ENCODE measurements at places on chromosomes 2 and 18.

- DNase-seq: no peak
Measured at GRCh38 chr2:218807626-218808025, 24.0 kb downstream of the PRKAG3 start.

DNA sequence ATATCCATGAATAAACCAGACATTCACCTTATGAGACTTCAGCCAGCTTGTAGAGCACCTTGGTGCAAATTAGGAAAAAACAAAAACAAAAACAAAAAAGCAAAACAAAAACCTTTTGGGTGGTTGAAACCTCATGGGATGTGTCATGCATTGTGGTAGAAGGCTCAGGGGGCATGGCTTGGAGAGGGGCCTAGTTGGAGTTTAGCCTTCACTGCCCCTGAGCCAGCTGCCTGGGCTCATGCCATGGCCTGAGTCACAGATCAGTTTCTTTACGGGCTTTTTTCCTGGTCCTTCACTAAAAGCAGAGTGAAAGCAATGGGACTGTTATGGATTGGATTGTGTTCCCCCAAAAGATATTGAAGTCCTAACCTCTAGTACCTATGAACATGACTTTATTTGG is 22.0 kb upstream of the DAPL1 start:
- no peak for DNase-seq

- no peak for DNase-seq
Measured at GRCh38 chr2:121254748-121255147, 30.3 kb downstream of the TFCP2L1 start.

DNA sequence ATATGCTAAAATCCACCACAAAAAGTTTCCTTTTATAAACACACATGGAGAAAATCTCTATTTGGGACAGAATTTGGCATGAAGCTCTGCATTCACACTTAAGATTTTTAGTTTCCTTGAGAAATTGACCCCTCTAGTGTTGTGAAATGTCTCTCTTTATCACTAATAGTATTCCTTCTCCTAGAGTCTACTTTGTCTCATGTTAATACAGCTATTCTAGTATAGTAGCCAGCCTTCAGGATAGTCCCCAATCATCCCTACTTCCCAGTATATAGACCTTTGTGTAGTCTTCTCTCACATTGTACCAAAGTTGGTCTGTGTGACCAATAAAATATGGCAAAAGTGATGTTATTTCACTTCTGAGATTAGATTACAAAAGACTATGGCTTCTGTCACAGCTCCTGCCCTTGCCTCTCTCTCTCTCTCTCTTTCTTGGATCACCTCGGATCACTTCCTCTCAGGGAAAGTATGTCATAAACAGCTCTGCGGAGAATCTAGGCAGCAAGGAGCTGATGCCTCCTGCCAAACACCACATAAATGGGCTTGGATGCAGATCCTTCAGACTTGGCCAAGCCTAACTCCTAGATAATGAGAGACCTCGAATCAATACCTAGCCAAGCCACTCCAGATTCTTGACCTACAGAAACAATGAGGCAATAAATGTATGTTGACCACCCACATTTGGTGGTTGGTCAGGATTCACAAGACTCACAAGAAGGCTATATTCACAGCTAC is 59.7 kb upstream of the NABP1 start:
- no peak for DNase-seq

- DNase-seq: no peak
Measured at GRCh38 chr2:40219141-40219540, 232.7 kb downstream of the SLC8A1 start.

- no peak for DNase-seq
Measured at GRCh38 chr18:75081486-75081885, 127.5 kb downstream of the PTGR3 start.

DNA sequence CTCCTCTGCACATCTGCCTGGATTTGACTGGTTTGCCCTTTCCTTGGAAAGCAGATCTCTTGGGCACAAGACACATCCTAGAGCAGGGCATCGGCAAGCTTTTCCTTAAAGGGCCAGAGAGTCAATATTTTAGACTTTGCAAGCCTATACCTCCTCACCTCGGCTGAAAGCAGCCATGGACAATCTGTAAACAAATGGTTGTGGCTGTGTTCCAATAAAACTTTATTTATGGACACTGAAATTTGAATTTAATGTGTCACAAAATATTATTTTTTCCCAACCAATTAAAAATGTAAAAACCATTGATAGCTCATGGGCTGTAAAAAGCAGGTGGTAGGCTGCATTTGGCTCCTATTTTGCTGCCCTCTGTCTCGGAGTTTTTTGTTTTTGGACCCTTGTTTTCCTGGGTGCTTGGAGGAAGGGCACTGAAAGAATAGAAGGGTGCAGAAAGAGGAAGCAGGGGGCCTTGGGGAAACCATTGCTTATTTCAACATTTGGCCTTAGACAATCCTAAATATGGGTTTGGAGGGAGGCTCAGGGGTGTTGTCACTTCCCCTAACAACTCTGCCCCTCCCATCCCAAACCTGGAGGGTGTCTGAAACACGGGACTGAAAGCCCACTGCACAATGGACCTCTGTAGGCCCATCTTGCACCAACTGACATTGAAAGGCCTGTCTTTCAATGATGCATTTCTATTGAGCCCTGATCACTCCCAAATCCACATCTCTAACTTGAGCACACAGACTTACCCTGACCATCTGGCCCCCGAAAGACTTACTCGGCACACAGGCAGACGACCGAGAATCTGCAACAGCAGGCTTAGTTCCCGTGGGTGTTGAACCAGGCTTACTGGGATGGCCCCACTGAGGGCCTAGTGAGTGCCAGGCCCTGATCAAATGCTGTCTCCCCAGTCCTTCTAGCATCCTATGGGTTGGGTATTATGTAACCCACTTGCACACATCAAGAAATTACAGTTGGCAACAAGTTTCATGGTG is 7.1 kb upstream of the ZFP36L2 start:
- DNase-seq: no peak

DNA sequence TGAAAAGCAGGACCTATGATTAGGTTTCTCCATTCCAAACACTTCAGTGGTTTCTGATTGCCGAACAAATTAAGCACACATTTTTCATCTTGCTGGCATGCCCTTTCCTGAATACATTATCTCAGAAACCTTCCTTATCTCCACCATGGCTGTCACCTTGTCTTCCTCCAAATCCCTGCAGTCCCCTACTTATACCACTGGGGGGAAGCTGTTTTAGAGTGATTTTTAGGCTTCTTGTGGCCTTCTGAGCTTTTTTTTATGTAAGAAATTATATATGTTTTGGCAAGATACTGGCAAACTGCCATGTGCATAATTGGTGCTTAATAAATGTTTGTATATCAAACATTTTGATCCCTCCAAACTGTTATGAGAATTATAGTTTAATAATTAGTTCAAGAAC is 229.2 kb downstream of the MYT1L start:
- no peak for DNase-seq

DNA sequence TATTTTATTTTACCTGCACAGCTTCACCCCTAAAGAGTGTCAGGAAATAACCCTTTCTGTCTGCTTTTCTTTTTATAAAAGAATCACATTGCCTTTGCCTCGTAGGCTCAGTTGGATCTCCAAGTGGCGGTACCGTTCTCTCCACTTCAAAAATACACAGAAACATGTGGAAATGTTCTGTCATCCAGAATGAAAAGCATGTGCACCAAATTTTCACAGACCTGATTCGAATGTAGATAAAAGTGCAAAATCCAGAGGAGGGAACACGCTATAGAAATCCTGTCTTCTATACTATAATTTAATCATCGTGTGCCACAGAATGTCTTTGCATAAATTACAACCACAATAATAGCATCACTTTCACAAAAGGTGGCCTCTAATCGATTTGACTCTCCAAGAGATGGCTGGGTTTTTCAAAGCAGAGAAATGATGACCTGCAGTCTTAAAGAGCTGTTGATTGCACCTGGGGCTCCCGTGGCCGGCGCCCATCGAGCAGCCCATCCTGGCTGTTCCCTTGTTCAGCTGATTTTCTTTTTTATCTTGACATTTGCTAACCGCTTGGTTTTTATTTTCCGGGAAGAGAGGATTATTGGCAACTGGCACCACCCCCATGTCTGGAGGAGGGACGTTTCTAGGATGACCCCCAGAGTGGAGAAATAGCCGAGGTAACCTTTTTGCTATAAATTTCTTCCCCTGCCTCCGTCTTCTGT is 290.2 kb downstream of the SOX11 start:
- DNase-seq: no peak

- no peak for DNase-seq
Measured at GRCh38 chr2:181680055-181680936, at the start of gene NEUROD1. TSS of gene NEUROD1 (minus strand) at chr2:181680517. CDS start at chr2:181678860, 1,657 bp downstream.

DNA sequence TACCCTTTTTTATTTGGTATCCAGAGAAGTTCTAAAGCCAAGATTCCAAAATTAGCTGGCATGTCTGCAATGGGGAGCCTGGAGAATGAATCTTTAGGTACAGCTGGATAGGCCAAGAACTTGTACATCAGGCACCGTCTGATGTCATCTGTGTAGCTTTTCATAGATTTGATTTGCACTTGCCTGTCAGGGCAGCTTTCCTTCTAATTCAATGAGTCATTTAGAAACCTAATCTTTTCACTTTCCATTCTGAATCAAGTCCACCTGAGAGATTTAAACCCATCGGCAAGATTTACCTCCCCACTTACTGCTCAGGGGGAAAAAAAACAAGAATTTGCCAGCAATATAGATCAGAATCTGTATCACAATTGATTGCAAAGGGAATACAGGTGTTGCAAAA is 60.9 kb upstream of the ACAA2 start:
- no peak for DNase-seq

DNA sequence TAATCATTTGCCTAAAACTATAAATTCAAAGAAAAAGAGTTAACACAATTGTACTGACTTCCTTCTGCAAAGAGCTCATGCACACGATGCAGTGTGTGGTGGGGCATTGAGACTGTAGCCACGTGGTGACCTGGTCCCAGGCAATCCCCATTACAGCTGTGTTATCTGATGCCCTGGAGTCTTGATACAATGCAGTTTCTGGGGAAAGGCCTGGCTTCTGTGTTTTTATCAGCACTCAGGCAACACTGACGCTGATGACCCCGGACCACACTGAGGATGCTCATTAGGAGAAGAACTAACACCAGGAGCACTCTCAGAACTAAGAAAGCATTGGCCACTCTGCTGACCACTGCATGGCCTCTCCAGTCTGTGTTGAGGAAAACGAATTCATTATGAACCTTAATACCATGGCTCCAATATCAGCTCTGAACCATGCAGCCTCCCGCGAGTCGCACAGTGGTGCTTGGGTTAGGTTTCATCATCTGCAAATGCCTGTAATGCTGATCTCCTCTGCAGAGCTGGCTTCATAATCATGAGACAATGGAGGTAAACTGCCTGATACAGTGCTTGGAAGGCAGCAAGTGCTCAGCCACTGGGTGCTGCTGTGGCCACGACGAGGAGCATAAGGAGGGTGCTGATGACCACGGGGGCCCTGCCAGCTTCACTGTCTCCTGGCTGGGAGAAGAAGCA is 218.5 kb downstream of the MYT1L start:
- DNase-seq: no peak

- no peak for DNase-seq
Measured at GRCh38 chr2:54457323-54458023, 1.3 kb downstream of the SPTBN1 start.

DNA sequence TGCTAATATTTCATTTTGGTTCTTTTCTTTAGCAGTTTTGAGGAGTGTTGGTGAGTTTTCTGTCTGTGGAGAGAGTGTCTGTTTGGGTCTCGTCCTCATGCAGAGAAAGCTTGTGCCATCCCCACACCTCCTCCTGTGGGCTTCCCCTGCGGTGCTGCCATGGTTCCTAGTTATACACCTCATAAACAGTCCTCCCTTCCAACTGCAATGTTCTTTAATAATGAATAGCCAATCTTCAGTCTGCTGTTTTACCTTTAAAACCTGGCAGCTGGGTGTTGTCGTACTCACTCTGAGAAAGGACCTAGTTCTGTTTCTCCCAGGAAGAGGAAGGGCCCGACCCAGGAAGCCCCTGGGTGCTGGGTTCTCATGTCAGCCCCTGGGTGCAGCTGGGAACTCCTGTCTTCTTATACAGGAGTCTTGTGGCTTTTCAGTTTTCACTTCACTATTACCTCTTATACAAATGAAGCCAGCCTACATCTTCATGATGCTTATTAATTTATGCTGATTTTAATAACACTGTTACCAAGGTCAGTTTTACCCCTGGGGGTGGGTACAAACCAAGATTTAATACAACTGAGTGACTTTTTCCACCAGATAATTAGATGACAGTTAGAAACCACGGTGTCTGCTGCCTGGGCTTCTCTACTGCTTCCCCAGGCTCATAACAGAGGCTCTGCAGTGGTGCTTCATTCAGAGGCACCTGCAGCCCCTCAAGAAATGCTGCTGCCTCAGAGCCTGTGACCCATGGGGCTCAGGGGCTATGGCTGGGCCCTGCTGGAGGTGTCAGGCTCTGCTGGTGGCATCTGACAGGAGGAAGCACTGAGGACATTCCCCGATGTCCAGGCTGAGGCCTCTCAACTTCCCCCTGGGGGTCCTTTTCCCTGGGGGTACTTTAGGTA is 59.1 kb downstream of the COA5 start:
- DNase-seq: no peak

- DNase-seq: no peak
Measured at GRCh38 chr2:60483401-60483800, 70.1 kb downstream of the BCL11A start.

- no peak for DNase-seq
Measured at GRCh38 chr2:96163415-96163767, 18.2 kb upstream of the DUSP2 start.
